Nephron progenitor cell (in vitro differentiated cells): ENCODE measurements at places on chromosomes 6 and 20.
A peak's percentile ranks its signal among the peaks of the same experiment; 100 is the strongest.

GRCh38 chr6:86016567-86016966, 373.9 kb upstream of the SYNCRIP start:
- no peak for DNase-seq

- DNase-seq = no peak
These were observed 235.8 kb downstream of the ALDH8A1 start for GRCh38 chr6:134714113-134714512.

DNA sequence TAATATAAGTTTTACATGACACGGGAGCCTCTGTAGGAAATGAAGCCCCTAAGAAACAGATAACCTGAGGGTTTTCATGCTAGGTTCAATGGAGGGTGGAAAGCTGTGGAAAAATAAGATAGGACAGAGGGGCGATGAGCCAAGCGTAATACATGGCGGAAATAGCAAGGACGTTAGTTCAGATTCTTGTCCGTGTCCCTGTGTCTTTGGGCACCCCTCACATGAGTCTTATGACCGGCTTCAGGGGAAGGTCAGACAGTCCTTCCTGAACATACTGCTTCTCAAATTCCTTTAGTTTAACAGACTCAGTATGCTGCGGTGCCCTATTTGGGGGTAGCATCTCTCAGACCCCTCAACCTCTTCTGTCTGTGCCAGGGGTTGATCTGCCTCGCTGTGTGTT, 20.8 kb downstream of the EFCAB8 start:
- no peak for DNase-seq

- no peak for DNase-seq
These were observed 78.1 kb downstream of the PRDM1 start for GRCh38 chr6:106163966-106164877.

DNA sequence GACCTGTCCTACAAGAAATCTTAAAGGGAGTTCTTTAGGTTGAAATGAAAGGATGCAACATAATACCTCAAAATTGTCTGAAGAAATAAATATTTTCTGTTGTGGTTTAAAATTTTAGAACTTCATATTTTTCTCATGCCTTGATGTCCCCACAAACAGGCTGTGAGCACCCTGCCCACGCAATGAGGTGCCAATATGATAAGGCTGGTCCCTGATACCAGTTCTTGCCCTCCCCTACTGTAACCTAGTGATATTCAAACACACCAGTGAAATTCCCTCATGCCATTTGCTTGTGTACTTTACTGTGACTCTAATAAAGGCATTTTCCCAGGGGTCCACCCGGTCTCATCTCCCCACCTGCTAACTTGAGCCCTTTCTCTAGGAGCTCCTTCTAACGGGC, 67.3 kb upstream of the SIRPG start:
- no peak for DNase-seq

DNA sequence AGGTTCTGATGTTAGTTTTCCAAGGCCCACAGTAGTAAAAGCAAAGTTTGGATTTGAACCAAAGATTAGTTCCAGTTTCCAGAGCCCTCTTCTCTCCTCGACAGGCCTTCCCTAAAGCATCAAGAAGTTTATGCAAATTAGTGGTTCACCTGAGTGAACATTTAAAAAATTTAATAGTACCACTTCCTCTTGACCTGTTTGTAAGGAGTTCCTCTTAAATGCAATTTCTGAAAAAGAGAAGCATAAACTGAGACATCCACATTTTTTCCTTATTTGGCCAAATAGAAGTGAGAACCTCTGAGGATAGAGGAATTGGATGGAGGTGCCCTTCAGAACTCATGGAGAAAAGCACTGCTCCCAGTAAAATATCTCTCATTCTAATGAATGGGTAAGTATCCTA, 1.2 kb upstream of the DSE start:
- no peak for DNase-seq

DNA sequence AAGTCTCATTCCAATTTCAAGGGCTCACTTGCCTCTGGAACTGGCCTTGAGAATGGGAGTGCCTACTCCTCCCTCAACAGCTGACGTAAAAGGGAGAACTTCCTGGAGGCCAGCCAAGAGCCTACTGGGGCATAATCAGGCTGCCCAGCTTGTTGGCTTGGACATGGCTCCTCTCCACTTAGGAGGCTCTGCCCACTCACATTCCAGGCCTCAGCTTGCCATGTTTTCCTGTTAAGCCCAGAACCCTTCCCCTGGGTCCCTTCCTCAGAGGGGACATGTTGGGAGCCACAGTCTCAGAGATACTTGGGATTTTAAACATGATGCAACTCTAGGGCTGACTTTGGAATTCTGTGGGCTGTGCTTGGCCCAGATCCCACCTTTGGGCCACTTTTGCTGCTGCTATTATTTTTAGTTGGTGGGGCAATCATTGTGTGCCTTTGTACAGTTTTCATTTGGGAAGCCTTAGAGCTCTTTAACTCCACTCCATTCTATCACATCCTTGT, 31.5 kb upstream of the ADTRP start:
- DNase-seq = no peak

DNA sequence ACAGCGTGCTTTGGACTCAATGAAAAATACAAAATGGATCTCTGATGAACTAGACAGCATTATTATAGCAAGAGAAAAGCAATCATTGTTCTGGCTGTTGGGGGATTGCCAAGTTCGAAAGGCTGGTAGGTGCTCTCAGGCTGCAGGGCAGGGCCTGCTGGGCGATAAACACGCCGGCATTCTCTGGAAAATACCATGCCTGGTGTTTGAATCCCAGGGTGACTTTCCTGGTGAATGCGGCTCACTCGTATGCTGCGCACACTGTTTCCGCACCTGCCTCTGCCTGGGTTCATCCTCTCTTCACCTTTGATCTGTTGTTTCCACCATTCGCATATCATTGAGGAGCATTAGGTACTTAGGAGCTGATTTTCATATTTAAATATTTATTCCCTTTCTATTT, 37.4 kb downstream of the GCNT2 start:
- DNase-seq = no peak

- no peak for DNase-seq
These were observed 35.3 kb upstream of the EZR start for GRCh38 chr6:158854214-158855101.

- no peak for DNase-seq
These were observed 390.2 kb upstream of the FLRT3 start for GRCh38 chr20:14727485-14728150.

- DNase-seq = no peak
These were observed 13.8 kb upstream of the PCK1 start for GRCh38 chr20:57546956-57547649.

DNA sequence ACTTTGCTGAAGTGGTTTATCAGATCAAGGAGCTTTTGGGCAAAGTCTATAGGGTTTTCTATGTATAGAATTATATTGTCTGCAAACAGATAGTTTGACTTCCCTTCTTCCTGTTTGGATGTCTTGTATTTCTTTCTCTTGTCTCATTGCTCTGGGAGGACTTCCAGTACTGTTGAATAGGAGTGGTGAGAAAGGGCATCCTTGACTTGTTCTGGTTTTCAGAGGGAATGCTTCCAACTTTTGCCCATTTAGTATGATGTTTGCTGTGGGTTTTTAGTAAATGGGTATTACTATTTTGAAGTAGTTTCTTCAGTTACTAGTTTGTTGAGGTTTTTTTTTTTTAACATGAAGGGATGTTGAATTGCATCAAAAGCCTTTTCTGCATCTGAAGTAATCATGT, 36.1 kb downstream of the KCNS1 start:
- DNase-seq = no peak

DNA sequence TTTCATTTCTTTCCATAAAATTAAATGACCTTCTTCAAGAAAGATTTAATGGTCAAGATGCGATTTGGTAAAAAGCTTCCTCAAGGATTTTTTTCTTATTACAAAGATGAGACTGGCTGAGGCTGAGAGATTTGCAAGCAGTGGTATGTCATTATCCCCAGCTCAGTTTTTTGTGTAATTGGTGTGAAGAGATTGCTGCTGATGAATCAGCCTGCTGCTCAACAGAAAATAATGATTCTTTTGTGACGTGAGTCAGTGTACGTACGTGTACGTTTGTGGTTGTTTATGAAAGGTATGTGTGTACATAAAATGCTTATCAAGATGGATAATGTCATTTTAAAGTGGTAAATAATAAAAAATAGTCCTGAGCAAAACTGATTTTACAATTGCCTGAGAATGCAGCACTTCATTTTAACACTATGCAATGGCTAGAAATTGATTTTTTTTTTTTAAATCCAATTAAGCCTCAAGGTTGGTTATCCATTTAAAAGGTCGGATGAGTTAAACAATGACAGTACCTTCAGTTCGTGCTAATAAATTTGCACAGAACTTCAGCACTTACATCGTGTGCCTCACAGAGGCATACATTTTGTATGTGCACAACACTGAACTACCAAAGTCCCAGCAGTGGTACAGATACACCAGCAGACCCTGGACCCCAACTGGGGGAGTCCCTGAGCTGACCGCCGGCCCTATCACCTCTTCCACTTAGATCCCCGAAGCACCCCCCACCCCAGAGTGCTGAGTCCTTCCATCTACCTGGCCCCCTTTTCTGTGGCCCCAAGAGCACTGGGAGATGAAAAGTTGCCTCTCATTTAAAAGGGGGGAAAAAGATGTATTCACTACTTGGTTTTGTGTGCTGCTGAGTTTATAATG, 9.7 kb upstream of the NPEPL1 start:
- DNase-seq = no peak

GRCh38 chr20:37919389-37920040, 16.6 kb downstream of the VSTM2L start:
- DNase-seq = no peak

- DNase-seq = no peak
These were observed 107.8 kb downstream of the SMLR1 start for GRCh38 chr6:130934848-130935585.

DNA sequence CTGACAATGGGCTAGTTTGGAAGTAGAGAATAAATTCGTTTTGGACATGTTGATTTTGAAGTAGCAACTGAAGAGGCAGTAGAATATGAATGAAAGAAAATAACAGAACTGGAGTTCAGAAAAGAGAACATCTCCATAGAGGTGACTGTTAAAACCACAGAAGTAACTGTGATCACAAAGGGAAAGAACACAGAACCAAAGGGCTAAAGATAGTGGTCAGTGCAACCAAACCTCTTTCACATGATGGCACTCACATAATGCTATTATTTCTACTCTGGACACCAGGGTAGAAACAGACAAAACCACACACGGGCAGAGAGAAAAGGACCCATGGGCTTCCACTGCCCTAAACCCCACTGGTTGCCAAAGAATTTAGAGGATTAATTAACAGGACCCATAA, 58.5 kb downstream of the CDK19 start:
- no peak for DNase-seq

DNA sequence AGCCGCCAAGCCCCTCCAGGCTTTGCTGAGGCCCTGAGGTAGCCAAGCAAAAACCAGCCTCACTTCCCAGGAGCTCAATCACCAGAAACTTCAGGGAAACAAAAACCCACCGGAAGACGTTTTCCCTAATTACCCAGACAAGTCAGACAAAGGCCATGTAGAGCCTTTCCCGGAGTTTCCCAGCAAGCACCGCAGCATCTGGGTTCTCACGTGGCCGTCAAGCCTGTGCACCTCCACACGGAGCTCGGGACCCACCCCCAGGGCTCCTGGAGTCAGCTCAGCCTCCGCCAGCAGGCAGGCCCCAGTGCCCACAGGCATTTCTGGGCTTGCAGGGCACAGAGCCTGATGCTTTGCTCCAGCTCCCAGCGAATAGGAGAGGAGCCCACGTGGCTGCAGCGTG, 10.1 kb upstream of the MRGBP start:
- DNase-seq = no peak

- peak; percentile 39 for DNase-seq
These were observed 5.0 kb upstream of the INSM1 start for GRCh38 chr20:20362774-20363433.

DNA sequence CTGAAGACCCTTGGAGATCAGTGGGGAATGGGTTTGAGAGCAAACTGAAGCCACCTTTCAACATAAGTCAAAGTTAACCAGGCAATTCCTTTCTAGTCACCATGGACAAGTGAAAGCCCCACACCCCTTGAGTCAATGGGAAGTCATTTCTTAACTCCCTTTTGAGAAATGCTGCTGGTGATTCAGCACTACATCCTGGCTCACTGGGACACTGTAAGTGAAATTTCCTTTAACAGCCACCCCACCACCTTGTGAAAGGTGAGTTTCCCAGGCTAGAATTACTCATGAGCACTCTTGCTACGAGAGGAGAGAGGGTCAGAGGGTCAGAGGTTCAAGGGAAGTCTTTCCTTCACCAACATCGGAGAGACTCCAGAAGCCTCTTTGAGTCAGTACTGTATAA, 93.3 kb upstream of the MARCKS start:
- DNase-seq = no peak

GRCh38 chr6:32627831-32628230, 9.4 kb upstream of the HLA-DQA1 start:
- DNase-seq = peak; percentile 17

DNA sequence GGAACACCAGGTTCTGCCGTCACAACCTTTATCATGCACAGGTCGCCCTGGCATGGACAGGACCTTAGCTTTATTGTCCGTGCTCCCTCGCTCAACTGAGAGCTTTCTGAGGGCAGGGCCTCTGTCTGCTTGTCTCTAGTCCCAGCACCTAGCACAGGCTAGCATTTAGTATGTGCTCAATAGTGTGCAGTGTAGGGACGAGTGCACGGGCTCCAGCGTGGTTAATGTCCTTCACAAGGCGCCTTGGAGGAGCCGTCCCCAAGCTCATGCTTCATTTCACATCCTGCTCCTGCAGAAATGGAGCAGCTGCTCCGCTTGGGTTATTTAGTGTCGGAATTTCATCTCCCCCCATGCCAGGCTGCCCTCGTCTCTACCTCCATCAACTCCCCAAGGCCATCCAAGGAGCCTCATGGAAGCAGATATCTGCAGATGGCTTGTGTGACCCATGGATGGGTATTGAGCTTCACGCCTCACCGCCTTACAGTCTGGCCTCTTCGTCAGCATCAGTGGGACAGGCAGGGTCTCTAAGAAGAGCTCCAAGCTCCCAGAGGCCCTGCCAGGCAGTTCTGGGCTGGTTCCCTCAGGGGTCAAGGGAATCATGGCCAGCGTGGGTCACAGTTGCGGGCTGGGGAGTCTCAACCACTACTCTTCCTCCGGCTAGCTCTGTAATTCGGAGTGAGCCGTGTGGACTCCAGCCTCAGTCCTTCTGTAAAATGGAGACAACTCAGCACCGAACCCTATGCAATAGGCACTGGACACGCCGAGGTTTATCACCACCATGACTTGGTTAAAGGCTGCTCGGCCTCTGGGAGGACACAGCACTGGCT, 60.8 kb upstream of the APCDD1L start:
- no peak for DNase-seq

- DNase-seq = no peak
These were observed 109.8 kb upstream of the MAN1A1 start for GRCh38 chr6:119459207-119459974.

- DNase-seq = no peak
These were observed 29.5 kb upstream of the ILRUN start for GRCh38 chr6:34726055-34726454.

DNA sequence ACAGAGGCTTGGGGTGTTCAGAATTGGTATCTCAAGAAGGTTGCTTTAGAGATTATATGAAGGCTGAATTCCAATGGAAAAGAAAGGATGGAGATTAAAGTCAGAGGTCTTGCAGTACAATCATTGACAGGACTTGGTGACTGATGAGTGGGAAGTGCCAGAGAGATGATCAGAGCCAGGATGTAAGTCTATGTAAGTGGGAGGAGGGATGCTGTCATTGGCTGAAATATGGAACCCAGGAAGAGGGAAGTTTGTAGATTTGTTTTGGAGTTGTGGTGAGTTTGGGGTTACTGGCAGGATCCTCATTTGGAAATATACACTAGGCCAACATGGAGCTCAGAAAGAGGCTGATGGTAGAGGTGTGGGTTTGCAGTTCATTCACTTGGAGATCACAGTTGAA, 23.8 kb upstream of the TNFAIP3 start:
- DNase-seq = no peak

- DNase-seq = no peak
These were observed 65.5 kb upstream of the TNFAIP3 start for GRCh38 chr6:137801352-137802114.

GRCh38 chr6:154921482-154921881, 73.6 kb upstream of the TIAM2 start:
- DNase-seq = no peak
